Right renal pelvis (tissue), 4 donors: ENCODE measurements at places on chromosomes 6 and 20. TPM values are rescaled to one million over a fixed set of nuclear protein-coding genes. Genes with fewer than 3 reads are reported as not detected.

GRCh38 chr20:34355427-34355826 lies 7.6 kb upstream of the ITCH start:
- no peak for DNase-seq

Gene CST4
- polyA plus RNA-seq, result not detected

Gene WFDC5
- polyA plus RNA-seq, result not detected

Gene CGA
- polyA plus RNA-seq, result 1.0 TPM

Gene KHDRBS2
- polyA plus RNA-seq, result 2.6 TPM
